ENCODE measurements at places on chromosomes 1 and 21.

DNA sequence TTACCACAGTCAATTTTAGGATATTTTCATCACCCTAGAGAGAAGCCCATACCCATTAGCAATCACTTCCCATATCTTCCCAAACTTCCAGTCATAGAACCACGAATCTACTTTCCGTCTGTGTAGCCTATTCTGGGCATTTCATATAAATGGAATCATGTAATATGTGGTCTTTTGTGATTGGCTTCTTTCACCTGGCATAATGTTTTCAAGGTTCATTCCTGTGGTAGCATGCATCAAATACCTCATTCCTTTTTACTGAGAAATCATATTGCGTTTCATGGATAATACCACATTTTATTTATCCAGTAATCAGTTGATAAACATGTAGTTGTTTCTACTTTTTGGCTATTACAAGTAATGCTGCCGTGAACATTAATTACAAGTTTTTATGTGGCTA lies 21.5 kb downstream of the DESI2 start:
- no peak for DNase-seq

DNA sequence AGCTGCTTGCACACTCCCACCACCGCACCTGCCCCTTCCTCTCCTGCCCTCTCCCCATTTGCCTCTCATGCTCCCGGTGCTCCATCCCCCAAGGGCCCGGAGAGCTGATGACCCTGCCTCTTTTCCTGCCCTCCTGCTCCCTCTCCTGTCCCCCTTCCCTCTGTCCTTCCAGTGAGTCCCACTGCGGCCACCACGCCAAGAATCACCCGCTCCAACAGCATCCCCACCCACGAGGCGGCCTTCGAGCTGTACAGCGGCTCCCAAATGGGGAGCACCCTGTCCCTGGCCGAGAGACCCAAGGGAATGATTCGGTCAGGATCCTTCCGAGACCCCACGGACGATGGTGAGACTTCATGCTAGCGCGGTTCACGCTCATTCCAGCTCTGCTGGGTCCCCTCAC lies 40.7 kb upstream of the IPO9 start:
- no peak for DNase-seq

DNA sequence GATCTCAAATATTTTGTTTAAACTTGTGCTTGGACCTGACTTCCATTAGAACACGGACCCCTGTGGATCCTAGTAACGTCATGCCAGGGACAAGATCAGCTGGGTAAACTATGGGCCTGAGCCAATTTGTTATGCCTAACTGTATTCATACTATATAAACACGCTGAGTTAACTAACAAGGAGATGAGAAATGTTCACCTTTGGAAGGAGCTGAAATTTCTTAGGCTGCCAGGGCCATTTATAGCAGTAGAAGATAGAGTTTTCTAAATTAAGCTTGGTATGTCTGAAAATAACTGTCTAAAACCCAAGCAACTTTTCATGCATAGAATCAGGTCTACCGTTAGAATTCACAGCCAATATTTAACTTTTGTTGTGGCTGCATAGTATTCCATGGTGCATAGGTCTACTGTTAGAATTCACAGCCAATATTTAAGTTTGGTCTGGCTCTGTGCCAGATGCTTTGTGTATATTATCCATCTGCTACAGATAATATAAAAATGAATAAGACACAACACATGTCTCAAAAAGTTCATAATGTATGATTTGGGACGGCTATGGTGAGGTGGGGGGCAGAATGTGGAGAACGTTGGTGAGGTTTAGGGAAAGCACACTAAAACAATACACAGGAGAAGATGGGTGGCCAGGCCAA lies 61.5 kb downstream of the NMNAT2 start:
- DNase-seq, result no peak

DNA sequence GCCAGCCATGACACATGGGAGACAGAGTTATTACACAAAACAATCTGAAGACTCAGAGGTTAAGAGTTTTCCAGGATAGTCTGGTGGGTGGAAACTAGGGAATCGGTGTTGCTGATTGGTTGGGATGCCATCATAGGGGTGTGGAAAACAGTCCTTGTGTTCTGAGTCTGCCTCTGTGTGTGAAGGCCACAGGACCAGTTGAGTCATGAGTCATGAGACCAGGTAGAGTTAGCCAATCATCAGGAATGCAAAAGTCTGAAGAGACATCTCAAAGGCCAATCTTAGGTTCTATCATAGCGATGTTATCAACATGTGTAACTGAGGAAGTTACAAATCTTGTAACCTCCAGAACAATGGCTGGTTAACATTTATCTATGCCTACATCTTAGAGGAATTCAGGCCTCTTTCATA lies 49.7 kb upstream of the NEK7 start:
- no peak for DNase-seq
